Fibroblast of skin of abdomen (primary cell): ENCODE measurements at places on chromosomes 16 and 17.
A peak's percentile ranks its signal among the peaks of the same experiment; 100 is the strongest.

GRCh38 chr16:12267491-12267890 lies 291.0 kb downstream of the SNX29 start:
- DNase-seq: no peak

GRCh38 chr17:38605841-38606645 lies at the start of gene SRCIN1:
Gene SRCIN1, minus strand, starts transcription at chr17:38605952. Its CDS starts 247 bp downstream, at chr17:38605705.
- peak; percentile 7 for DNase-seq

GRCh38 chr17:11294826-11295225 lies 53.8 kb downstream of the SHISA6 start:
- DNase-seq: no peak

DNA sequence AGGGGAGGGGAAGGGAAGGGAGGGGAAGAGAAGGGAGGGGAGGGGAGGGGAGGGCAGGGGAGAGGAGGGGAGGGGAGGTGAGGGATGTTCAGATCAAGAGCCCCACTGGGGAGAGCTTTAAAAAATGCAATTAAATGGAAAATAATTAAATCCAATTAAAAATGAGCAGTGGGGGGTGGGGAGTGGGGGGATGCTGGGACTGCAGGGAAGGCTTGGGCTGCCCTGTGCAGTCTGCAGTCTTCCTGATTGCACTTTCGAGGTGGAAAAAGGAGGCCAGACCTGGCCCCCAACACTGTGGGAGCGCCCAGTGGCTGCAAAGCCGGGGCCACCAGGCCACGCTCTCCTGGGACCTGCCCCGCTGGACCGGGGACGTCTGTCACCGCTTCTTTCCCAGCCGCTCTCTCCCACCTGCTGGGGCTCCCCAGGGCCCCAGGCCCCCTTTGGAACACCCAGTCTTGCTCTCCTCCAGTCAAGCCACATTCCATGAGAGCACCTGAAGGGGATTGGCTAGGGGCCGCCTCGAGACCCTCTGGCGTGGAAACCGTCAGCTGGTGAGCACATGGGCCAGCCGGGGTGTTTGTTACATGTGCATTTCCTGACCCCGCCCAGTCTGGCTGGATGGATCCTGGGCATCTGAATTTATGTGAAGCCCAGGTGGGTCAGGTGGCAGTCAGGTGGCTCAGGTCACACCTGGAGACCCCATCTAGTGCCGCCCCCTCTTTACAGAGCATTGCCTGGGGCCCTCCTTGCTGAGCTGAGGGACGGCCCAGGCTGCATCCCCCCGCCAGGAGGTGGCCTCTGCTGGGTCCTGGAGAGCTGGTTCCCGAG lies 37.6 kb upstream of the CBFA2T3 start:
- DNase-seq: no peak

- DNase-seq: no peak
Measured at GRCh38 chr16:31402687-31403086, 9.6 kb downstream of the ITGAD start.

DNA sequence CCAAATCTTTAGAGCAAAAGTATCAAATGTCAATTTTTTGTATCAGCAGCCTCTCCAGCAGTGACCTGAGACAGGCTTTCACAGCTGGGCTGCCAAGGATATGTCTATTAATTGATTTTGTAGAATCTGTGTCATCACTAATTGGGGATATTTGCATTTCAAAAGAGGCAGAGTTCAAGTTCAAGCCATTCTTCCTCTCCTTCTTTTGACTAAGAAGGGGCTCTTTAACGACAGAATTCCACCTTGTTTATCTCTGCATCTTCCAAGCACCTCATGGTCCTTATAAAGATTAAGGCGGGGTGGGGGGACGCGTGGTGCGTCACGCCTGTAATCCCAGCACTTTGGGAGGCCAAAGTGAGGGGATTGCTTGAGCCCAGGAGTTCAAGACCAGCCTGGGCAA lies 15.2 kb upstream of the BHLHA9 start:
- DNase-seq: no peak

- DNase-seq: peak; percentile 39
Measured at GRCh38 chr16:81486540-81487061, 42.0 kb downstream of the CMIP start.

DNA sequence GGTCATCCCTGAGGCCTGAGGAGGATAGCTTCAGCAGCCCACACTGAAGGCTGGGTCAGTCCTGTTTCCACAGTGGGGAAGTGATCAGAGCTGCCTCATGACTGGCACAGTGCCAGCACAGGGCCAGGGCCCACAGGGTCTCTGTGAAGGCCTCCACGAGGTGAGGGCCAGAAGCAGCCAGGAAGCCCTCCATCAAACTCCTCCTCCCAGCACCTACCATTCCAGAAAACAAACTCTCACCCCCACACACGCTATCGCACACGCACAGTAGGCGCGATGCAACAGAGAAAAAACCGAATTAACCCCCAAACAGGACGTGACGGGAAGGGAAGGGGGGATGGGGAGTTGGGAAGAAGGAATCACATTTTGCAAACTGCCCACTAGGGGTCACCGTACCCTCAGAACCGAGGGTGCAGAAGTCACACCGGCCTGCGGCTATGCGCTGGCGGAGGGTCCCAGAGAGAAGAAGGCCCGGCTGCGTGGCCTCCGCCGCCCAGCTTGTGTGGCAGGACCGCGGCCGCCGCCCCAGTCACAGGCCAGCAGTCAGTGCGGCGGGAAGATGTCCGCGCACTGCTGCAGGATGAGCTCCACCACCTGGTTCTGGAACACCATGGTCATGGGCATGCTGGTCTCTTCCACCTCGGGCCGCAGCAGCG lies 37.6 kb downstream of the ARHGAP27 start:
- DNase-seq: peak; percentile 91

- no peak for DNase-seq
Measured at GRCh38 chr17:38848557-38848891, 5.0 kb downstream of the RPL23 start.

DNA sequence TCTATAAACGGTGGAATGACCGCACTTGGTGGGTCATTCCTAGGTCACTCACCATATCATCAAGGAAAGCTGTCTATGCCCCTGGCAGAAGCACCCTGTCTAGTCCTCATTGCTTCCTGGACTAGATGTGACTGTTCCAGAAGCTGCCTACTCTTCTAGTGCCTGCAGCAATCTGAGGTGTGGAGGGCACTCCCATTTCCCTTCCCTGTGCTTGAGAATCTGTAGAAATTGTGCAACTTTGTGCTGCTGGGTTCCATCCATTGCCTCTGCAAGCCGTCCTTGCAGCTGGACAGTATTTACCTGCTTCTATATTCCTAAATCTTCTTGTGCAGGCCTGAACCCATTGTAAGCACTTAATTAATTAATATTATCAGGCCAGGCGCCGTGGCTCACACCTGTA lies 52.1 kb downstream of the CACNG3 start:
- no peak for DNase-seq

DNA sequence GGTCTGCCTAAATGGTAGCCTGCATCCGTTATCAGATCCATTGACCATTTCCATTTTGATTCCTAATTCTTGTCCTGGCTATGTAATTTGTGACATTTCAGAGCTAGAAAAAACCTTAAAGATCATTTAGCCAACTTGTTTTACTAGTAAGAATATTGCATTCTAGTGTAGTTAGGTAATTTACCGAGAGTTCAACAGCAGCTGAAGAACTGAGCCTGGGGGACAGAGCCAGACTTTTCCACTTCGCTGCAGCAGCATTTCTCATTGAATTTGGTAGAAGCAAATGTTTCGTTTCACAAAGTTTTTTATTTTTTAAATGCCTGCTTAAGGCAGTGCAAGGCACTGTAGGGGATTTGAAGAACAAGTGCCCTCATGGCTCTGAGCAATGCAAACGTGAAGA lies 59.2 kb upstream of the MARCHF10 start:
- no peak for DNase-seq

DNA sequence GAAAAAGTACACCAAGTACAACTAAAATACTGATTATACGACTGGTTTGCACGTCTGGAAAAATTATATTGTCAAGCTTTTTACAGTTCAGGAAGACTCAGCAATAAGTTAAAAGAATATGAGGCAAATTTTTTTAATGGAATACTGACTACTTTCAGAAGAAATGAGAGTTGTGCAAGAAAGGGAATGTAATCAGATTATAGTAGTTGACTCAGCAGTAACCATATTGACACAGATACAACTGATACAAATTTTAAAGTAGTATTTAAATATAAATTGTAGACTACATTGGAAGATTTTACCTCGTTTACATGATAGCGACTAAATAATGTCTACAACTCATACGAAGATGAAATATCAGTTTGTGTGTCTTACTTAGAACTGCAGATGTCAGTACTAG lies 16.7 kb downstream of the ASGR2 start:
- no peak for DNase-seq

- DNase-seq: no peak
Measured at GRCh38 chr16:85049706-85050305, 22.2 kb downstream of the KIAA0513 start.

DNA sequence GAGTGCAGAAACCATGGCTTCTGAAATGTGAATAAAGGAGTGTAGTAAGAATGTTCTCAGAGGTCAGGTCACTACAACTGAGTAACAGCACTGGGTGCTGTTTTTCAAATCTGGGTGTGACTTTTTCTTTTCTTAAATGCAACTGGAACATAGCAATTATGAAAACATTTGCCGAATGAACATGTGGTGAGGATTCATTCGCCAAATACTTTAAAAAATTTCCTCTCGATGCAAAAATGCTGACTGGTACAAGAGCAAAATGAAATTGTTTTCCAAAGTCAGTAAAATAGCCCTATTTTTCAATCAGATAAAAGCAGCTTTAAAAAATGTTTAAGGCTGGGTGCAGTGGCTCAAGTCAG lies 18.6 kb downstream of the ZDHHC7 start:
- DNase-seq: no peak

DNA sequence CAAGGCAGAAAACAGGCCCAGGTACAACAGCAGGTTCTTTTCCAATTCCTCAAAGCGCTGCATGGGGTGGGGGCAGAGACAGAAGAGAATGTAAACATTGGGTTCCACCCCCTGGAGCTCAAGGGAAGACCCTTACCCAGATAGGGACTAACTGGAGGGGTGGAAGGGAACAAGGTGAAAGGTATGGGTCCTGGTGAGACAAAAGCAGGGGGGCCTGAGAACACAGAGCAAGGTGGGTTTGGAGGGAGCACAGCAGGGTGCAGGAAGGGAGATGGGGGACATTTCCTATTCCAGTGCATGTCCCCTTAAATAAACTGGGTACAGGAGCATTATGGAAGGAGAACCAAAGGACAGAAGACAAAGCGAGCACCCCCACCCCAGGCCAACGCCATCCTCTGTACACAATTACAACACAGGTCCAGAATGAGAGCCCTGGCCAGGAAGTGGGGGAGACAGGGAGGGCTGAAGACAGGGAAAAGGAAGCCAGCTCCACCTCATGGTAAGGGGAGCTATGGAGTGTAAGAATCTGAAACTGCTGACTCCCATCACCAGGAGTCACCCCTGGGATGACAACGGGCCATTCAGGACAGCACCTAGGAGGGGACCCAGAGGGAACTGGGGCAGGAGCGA lies 2.1 kb upstream of the CD2BP2 start:
- DNase-seq: no peak
